ENCODE measurements at places on chromosomes 1 and 21. TPM values are rescaled to one million over a fixed set of nuclear protein-coding genes. Genes with fewer than 3 reads are reported as not detected.

ERG gene
- not detected for total RNA-seq

RIMKLA gene
- total RNA-seq: 1.9 TPM

OR2G2 gene
- not detected for total RNA-seq

SNAPIN gene
- 82.9 TPM for total RNA-seq

ZNF691 gene
- 5.4 TPM for total RNA-seq

NOS1AP gene
- total RNA-seq: 9.9 TPM

OR2T11 gene
- not detected for total RNA-seq

GRCh38 chr1:94954263-94955220 is 27.6 kb upstream of the CNN3 start:
- no peak for DNase-seq

- DNase-seq: no peak
Observed at GRCh38 chr1:109773900-109774485, 10.3 kb upstream of the EPS8L3 start.

DNA sequence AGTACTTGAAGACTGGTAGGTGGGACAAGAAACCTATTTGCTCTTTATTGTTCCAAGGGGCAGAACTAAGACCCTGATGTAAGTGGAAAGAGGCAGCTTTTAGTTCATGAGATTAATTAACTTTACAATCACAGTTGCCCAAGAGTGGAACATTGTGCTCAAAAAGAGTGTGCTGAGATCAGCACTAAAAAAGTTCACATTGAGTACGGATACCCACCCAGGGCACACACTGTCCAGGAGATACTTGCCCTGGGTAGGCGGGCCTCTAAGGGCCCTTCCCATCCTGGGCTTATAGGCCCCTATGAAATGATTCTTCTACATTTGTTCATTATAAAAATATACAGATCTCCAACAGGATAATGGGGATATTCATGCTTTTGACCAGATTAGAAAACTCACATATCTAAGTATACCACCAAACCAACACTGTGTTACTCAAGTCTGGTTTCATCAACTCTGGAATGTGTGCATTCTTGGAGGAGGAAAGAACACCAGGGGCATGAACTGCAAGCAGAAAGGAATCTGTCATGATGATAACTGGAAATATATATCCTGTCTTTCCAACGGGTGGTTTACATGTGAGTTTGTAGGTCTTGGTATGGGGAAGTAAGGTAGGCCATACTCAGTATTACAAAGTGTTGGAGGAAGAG is 626.2 kb downstream of the SMYD3 start:
- DNase-seq: no peak

DNA sequence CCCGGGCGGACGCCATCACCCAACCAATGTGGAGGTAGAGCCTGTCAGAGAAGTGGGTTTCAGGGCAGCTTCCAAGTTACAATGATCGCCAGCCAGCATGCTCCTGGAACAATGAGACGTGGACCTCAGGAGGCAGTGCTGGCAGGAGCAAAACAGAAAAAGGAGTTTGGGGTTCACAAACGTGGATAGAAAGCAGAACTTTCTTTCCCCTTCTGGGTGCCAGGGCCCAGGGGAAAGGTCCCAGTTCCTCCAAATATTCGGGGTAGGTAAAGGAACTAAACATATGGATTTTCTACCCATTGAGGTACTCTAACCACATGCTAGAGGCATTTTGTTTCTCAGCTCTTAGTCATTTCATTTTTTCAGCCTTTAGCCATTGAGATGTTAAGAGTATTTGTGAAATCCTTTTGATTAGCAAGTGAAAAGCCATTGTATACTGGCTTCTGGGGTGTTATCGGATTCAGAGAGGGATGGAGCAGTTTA is 488.4 kb upstream of the ADGRL2 start:
- no peak for DNase-seq

DNA sequence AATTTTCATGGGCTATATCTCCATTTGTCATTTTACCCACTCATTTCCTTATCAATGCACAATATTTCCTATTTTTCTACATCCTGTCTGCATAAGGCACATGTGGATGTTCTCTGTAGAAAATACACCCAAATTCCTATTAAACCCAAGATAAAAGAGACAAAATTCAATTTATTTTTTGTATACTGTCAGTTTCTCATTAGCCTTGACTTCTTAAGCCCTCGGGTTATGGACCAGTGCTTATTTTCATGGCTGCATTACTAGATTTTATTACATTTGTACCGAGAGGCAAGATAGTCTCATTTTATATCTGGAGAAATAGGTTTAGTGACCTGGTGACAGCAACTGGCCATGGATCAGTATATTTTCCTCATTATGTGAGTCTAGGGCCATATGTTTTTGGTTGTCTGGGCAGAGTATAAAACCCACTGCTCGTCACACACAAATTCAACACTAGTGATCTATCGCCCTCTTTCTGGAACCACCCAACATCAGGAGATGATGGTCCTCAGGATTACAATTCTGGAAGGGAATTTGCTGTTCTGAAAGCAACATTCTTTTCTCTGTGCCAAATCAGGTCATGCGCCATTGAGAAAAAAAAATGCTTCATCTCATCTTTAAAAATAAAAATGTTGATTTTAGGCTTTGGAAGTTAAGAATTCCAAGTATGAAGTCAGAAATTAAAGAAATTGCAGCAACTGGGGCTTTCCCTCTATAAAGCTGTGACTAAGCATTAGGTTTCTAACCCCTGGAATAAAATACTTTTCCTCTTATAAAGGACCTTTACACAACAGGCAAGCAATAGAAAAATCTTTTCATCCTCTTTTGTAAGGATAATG is 81.4 kb downstream of the ASTN1 start:
- DNase-seq: no peak

DNA sequence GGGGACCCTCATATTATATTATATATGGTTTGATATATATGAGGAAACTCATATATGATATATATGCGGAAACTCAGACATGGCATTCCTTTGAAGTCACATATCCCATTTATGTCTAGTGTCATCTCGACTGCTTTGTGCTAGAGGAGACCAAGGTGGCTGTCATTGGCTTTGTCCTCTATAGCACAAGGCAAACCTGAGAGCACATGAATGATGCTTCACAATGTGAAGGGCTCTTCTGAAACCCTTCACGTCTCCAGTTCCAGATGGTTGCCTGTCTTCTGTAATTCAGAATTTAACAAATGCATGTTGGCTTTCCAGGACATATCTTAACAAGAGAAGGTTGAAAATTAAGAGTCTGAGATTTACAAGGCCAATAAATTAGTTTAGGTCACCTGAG is 303.6 kb downstream of the BARHL2 start:
- DNase-seq: no peak

DNA sequence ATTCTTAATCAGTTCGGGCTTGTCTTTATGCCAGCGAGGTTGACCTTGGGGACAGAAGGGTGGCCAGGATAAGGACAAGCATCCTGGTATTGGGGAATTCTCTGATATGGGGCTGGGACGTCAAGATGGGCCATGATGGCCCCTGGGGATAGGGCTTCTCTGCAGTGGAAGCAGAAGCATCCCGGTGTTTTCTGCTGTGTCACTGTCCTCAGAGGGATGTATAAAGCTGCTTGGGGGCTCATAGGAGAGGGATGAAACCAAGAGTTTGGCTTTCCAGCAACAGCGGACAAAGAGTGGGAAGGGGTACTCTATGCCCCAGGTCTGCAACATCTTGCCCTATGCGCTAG is 1.4 kb upstream of the ATP1B1 start:
- no peak for DNase-seq

DNA sequence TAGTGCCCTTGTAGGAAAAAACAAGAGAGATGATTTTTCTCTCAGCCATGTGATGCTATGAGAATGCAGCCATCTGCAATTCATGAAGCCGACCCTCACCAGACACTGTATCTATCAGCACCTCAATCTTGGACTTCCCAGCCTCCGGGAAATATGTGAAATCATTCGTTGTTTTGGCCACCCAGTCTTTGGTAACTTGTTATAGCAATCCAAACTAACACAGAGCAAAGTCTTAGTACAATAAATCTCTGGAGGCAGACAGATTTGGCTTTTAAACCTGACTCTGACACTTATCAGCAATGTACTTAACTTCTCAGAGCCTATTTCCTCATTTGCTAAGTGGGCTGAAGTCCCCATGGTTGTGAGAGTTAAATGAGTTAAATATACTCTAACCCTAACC is 5.1 kb upstream of the MED18 start:
- no peak for DNase-seq

GRCh38 chr1:77487631-77488030 is 194.8 kb downstream of the ZZZ3 start:
- no peak for DNase-seq

GRCh38 chr1:114745291-114745690 is 12.5 kb downstream of the CSDE1 start:
- DNase-seq: no peak

GRCh38 chr1:207284209-207284897 is 37.1 kb upstream of the CD55 start:
- no peak for DNase-seq

DNA sequence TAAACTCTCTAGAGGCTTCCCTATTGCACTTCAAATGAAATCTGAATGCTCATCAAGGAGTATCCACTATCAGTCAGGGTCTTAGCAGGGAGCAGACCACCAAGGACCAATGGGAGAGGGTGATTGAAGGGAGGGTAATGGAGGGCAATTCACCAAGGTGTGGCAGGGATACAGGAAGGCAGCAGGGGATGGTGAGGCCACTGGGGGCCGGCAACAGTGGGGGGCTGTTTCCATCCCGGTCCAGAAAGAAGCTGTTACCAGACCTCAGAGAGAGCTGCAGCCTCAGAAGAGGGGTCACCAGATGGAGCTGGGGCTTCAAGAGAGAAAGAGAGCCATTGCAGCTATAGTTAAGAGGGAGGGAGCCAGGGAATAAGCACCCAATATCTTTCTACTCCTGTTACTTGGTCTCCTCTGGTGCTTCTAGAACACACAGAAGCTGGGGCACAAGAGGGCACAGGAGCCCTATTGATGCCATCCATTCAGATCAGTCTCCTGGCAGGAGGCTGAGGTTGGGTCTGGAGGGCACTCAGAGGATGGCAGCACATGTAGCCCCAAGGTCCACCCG is 417.6 kb downstream of the PTPRU start:
- DNase-seq: no peak

- no peak for DNase-seq
Observed at GRCh38 chr1:171014880-171015279, 75.8 kb upstream of the FMO3 start.

DNA sequence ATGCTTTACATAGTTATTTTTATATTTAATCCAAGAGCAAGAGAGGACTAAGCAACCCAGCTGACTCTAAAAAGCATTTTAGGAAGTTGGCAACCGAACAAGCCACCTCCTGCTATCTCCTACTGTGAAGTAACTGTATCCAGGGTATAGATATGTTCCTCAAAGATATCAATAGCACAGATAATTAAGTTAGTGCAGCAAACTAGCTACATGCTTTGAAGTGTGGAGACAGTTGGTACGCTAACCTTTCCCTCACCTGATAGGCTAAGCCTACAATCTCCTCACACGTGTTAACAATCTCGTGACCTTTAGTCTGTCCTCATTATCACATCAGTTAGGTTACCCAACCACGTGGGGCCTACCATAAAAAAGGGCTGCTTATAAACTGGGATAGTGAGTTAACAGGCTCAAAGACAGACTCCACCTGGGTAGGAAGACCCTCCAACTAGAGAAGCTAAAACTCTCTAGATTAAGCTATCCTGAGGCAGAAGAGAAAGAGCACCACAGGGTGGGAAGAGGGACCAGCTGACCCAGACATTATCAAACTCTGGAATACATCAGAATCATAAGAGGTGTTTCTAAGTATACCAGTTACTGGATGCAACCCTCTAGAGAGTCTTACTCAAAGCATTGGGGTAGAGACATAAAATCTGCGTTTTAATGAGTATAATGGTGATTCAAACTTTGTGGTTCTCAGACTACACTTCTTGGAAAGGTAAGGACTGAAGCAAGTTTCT is 340.1 kb upstream of the ESRRG start:
- no peak for DNase-seq

DNA sequence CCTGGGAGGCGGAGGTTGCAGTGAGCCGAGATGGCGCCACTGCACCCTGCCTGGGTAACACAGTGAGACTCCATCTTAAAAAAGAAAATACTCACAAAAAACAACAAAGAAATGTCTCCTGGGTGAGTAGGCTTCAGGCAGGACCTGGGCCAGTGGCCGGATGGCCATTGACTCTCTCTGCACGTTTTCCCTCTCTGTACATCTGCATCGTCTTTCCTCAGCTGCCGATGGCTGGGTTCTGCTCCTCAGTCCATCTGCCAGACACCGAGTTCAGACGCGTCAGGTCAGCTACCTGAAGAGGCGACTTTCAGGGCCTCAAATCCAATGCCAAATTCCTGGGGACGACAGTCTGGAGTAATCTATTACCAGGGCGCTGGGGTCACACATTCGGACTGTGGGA is 199.3 kb downstream of the CAMTA1 start:
- no peak for DNase-seq

GRCh38 chr1:108704496-108704895 is 8.2 kb upstream of the FNDC7 start:
- no peak for DNase-seq

DNA sequence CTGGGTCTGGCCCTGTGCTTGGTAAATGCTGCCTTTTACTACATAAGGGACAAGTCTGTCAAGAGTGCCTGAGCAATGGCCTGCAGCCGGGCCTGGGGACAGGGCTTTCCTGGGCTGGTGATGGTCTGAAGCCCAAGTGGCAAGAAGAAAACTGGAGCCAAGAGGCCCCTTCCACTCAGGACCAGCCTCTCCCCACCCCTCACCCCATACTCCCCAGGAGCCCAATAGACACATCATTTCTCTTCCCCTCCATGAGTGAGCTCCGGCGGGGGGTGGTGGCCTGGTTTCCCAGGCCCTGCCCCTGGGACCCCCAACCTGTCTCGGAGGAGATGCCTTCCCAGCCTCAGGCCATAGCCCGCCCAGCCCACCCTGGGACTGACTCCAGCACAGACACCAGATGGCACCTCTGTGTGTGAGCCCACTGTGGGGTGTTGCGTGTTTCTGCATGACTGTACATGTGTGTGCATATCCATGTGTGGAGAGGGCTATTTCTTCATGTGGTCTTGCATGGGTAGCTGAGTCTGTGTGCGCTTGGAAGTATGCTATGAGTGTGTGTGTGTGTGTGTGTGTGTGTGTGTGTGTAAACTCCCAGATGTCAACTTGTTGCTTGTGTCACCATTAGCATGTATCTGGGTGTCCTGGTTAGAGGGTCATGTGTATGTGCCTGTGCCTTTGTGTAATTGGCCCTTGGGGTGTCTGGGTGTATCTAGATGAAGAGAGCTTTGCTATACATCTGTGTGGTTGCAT is 14.3 kb upstream of the LRP8 start:
- DNase-seq: peak; percentile 16

- DNase-seq: no peak
Observed at GRCh38 chr1:54404263-54404662, 1.9 kb downstream of the SSBP3 start.
